ENCODE measurements at places on chromosomes 6 and 20.

- no peak for DNase-seq
These were observed 702.7 kb downstream of the MAFB start for GRCh38 chr20:39986173-39986904.

DNA sequence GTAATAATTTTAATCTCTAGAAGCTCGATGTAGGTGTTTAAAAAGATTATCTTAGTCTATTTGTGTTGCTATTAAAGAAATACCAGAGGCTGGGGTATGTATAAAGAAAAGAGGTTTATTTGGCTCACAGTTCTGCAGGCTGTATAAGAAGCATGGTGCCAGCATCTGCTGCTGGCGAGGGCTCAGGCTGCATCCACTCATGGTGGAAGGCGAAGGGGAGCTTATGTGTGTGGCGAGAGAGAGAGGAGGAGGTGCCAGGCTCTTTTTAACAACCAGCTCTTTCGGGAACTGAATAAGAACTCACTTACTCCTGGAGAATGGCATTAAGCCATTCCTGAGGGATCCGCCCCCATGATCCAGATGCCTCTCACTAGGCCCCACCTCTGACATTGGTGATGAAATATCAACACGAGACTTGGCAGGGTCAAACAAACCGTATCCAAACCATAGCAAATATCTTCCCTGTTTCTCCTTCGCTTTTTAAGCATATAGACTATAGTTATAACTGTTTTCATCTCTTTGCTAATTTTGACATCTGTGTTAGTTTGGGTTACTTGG is 24.5 kb downstream of the CHMP4B start:
- no peak for DNase-seq

- no peak for DNase-seq
These were observed 1223.7 kb upstream of the EYS start for GRCh38 chr6:66930559-66931290.

DNA sequence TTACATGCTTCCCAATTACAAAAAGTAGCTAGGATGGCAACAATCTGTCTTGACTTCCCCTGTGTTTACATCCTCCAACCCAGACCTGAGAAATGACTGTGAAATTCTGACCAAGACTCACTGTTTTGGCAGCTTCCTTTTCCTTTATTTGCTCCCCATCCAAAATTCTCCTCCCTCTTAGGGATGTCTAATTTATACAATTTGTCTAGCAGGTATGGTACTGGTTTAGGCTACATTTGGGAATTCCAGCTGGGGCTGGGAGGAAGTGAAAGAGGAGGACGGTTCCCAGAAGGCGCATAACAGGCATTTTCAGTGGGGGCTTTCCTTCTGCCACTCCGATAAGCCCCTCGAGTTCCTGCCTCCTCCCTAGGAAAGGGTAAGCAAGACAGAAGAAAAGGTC is 231.5 kb upstream of the BTBD3 start:
- no peak for DNase-seq

- DNase-seq, result no peak
These were observed 114.7 kb downstream of the PSMB1 start for GRCh38 chr6:170438402-170438753.

GRCh38 chr6:48111575-48111974 is 578 bp upstream of the PTCHD4 start:
- DNase-seq, result no peak

DNA sequence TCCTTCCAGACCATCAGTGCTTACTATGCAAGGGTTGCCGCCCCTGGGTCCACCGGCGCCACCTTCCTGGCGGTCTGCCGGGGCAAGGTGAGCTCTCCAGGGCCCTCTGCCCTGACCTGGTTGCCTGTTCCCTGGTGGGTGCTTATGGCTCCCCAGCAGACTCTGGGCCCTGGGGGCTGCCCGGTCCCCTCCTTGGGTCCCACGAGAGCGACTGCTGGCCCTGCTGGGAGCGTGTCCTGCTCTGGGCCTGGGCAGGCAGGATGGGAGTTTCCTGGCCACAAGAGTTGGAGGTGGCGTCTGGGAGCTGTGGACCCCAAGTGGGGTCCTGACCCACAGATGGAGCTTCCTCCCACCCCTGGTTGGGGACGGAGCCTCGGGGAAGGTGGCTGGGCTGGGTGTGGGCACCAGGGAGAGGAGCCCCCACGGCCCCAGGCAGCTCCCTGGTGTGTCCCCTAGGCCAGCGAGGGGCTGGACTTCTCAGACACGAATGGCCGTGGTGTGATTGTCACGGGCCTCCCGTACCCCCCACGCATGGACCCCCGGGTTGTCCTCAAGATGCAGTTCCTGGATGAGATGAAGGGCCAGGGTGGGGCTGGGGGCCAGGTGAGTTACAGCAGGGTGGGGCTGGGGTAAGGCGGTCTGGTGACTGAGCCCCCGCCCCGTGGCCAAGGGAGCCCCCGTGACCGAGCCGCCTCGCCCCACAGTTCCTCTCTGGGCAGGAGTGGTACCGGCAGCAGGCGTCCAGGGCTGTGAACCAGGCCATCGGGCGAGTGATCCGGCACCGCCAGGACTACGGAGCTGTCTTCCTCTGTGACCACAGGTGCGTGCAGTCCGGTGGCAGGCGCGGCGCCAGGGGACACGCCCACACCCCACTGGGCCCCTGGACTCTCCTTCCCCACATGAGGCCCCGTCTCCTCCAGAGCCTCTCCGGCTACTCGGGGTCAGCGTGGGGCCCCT is 7.1 kb upstream of the TNFRSF6B start:
- no peak for DNase-seq

GRCh38 chr6:32123681-32124080 is 4.4 kb downstream of the ATF6B start:
- no peak for DNase-seq

Measured in cortex of kidney (tissue), 1 donor.